Stimulated activated effector memory CD8-positive, alpha-beta T cell treated with anti-CD3 and anti-CD28 coated beads, Interleukin-12 subunit alpha, Interleukin-12 subunit beta, amount 100 ng/mL, for 72 hours (primary cell): ENCODE measurements at places on chromosomes 12 and 14.
A peak's percentile ranks its signal among the peaks of the same experiment; 100 is the strongest.

- DNase-seq: no peak
Observed at GRCh38 chr14:102768223-102769048, 8.8 kb upstream of the TRAF3 start.

DNA sequence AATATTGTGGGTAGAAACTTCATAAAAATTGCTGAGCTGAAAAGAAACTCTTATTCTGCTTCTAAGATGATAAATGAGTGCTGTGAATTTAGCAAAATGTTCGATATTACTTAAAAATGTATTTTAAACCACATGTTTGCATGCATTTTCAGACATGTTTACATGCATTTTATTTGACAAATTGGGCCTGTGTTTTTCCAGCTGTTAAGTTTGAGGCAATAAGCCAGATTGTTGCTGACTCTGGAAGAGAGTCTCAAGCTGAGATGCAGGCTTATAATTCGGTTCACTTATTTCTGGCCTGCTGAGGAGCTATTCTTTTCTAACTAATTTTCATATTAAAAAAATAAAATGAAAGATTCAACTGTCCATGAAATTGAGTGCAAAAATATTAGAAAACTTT lies 110.1 kb downstream of the SYNE2 start:
- DNase-seq: no peak

DNA sequence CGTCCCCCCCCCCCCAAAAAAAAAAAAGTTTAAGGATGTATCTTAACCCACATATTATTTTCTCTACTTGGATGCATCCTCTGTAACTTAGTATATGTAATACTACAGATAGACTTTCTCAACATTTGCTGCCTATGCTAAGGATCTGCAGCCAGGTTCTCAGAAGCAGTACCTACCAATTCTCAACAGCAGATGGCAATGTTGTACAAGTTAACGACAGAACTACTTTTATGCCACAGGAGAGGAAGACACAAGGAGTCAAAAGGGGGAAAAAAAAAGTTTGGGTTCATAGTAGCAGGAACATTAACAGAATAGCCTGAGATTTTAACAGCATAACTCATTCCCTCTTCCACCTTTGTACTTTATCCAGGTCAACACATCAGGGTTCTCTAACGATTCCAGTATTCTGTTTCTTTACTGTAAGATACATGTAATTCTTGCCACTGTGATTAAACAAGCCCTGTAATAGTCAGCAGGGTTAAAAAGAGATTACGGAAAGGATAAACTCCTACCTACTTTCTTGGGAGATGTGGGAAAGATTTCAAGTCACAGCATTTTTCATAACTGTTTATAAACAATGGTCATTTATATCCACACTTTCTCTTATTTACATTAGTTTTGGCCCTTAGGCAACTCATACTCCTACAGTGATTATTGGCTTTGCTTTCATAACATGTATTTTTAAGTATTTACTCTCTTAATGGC lies 5.7 kb upstream of the NEK9 start:
- peak; percentile 52 for DNase-seq

DNA sequence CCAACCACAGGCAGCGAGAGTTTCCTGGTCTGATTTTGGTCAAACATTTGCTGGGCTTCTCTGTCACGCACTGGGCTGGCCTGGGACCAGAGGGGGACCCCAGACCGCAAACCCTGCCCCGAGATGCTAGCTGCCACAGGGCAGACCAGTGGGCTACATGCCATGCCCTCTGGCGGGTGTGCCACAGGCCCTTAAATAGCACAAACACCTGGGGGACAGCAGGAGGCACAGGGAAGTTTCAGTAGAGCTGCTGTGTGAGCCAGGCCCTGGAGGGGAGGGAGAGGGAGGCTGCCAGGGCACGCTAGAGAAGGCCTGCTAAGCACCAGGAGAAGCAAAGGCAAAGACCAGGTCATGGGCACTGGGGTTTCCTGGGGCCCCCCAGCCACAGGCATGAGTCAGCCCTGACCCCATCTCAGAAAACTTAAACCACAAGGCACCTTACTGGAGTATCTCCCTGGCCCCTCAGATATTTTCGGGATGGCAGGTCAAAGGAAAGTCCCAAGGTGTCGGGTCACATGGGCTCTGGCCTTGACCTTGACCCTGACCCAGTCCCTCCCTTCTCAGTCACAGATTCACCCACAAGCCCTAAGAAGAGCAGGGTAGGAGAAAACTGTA lies 29.2 kb downstream of the ITPK1 start:
- DNase-seq: peak; percentile 20

DNA sequence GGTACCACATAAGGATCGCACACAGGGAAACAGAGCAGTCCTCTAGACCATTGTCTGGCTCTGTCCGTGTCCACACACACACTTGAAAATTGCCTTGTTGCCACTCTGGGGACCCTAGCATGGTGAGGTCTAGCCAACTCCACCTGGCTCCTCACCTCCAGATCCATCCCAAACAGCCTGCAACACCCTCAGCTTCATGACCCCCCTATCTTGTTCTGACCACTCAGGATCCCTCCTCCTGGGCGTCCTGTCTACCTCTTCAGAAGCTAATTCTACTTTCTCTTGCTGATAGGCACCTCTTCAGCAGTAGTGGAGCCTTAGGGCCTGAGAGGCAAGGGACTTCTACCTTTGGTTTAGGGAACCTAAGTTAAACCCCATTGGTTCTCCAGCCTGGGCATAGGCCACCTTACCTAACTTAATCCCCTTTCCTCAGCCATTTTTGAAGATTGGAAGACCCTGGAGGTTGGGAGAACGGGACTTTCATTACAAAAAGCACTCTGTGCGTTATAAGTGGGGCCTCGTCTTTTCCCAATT lies 697 bp upstream of the HOXC5 start:
- no peak for DNase-seq

DNA sequence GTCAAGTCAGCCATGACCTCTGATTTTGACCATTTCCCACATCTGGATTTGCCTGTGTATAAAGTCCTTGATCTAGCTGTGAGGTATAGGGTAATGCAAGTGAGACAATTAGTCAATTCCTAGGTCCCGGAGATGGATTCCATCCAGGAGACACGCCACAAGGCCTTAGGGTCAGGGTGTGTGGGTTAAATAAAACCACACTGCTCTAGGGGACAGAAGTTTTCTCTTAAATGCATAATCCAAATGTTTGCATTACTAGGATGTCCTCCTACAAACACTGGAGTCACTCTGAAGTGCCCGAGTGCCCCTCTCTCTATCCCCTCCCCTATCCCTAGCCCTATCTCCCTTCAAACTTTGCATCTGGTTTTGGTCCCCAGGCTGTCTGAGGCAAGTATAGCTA lies 26.8 kb downstream of the LRIG3 start:
- DNase-seq: no peak

DNA sequence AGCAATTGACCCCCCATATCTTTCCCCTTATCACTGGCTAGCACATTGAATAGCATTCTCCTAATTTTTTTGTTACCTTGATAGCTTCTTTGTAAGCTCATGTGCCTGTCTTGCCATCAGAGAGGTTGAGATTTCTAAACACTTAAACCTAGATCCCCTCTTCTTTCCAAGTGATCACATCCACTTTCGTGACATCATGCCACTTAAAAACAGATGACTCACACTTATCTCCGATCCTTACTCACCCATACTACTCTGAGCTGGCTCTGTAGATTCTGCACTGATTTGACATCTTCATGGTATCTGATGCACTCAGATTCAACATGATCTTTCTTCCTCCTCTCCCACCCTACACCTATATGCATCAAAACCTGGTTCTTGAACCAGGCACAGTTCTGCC lies 10.5 kb downstream of the GPR137C start:
- DNase-seq: no peak

- DNase-seq: no peak
Observed at GRCh38 chr12:97767347-97767746, 304.7 kb downstream of the RMST start.

GRCh38 chr14:76697246-76697905 lies 63.9 kb upstream of the VASH1 start:
- no peak for DNase-seq

GRCh38 chr12:63098851-63099250 lies 52.1 kb downstream of the AVPR1A start:
- no peak for DNase-seq

- no peak for DNase-seq
Observed at GRCh38 chr12:60475825-60476224, 880.0 kb downstream of the SLC16A7 start.

DNA sequence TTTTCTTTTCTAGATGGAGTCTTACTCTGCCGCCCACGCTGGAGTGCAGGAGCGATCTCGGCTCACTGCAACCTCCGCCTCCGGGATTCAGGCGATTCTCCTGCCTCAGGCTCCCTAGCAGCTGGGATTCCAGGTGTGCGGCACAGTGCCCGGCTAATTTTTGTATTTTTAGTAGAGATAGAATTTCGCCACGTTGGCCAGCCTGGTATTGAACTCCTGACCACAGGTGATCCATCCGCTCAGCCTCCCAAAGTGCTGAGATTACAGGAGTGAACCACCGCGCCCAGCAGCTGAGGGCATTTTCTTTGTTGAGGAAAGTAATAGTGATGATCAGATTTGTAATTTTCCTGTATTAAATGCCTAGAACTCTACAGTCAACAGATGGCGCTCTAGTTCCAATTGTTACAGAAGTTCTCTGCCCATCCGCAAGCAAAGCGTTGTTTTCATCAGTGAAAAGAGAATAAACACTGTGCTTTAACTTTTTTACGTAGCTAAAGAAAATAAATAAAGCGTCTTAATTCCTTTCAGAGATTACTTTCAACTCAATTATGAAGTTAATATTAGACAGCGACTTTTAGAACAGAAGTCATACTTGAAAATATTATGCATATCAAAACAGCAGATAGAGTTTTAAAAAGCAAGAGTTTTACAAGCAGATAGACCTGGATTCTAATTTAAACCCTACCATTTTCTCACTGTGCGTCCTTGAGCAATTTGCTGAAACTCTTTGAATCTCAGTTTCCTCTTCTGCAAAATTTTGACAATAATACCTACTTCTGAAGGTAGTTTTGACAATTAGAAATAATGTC lies 335.1 kb downstream of the DUSP6 start:
- DNase-seq: peak; percentile 34

GRCh38 chr12:93379981-93380361 lies 2.2 kb downstream of the NUDT4 start:
- no peak for DNase-seq

- no peak for DNase-seq
Observed at GRCh38 chr14:35932659-35933159, 106.6 kb downstream of the BRMS1L start.
